Activated CD8-positive, alpha-beta memory T cell treated with anti-CD3 and anti-CD28 coated beads for 4 hours (primary cell): ENCODE measurements at places on chromosomes 6 and 20.

- no peak for DNase-seq
These were observed 130.0 kb downstream of the AGPAT4 start for GRCh38 chr6:161143663-161144430.

DNA sequence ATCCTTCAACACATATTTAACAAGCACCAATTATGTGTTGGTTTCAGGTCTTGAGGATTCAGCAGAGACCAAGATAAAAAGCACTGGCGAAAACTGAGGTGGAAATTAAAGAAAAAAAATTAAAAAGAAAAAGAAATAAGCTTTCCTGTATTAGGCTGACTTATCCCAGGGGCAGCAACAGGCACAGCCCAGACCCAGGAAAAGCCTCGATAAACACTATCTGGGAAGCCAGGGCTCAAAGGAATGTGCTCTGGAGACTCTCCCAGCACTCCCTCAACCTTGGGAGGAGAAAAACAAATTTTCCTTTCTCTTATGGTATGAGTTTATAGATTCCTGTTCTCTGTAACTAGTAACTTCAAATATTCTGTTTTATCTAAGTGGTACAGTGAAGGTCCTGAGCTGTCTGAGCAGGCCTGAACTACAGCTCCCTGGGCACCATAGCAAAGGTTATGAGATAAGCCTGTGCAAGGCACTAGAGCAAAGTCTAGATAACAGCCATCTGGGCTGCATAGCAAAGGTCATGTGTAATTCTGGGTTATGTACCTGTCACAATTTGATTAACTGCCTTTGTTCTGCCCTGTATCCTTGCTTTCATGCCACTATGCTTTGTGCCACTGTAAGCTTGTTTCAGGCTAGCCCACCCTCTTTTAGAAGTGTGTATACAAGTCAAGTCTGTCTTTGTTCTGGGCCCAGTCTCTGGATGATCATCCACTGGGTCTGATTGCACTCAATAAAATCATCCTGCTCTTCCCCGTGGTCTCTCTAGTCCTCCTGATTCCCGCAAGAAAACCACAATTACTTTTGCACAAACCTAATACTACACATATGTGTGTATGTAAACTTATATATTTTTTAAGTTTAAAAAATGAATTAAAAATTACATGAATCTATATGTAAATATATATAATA is 54.0 kb downstream of the IL22RA2 start:
- no peak for DNase-seq

DNA sequence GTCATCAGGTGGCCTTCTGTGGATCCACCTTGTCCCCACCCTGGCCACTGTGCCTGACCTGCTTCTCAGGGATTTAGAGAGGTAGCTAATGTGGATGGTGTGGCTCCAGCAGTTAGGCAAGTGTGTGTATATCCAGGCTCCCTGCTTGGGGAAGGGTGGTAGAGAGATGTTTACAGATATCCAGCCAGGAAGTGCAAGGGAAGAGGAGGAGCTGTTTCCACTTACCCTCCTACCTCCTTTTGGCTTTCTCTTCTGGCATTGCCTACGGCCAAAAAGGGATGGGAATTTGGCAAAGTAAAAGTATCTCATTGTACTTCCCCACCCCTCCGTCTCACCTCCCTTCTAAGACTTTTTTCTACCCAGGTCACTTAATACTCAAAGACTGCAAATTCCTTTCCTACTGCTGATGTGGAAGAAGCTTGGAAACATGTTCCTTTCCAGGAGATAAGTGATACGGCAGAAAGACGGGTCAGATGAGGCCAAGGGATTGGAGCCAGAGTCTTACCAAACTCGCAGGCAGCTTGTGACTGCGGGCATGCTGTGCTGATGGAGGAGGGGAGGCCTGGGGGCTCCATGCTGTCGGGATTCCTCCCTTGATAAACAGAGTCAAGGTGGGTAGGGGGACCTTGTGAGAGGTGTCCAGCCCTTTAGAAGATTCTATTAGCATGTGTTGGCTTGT is 253.4 kb downstream of the PRL start:
- no peak for DNase-seq

DNA sequence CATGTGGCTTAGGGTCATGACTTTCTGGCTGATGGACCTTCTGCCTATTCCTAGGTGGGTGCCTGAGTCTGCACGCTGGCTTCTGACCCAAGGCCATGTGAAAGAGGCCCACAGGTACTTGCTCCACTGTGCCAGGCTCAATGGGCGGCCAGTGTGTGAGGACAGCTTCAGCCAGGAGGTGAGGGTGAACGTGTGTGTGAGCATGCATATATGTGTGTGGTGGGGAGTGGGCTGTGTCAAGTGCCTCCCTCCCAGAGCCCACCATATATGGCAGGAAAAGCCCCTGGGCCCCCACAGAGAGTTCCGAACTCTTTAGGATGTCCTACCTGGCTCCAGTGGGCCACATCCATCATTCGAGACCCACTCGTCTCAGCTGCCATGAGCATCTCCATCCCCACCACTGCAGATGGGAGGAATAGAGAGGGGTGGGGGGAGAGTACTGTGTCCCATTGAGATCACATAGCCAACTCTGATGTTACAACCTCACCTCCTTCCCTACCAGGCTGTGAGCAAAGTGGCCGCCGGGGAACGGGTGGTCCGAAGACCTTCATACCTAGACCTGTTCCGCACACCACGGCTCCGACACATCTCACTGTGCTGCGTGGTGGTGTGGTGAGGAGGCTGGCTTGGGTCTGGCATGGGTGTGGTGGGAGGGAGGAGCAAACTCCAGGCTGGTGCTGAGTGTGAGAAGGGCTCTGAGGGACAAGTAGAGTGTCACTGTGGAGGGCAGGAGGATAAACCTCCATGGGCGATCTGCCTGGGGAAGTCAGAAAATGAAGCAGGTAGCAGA is 3.2 kb downstream of the SLC22A7 start:
- no peak for DNase-seq

GRCh38 chr20:9550871-9551270 is 36.5 kb downstream of the LAMP5 start:
- no peak for DNase-seq

- no peak for DNase-seq
These were observed 152.6 kb downstream of the TSHZ2 start for GRCh38 chr20:53124803-53125202.
